Activated CD4-positive, alpha-beta memory T cell treated with anti-CD3 and anti-CD28 coated beads, Interleukin-2, amount 10 ng/mL, durations not matched to agents 7 days and 5 days (primary cell): ENCODE measurements at places on chromosomes 11 and 22. TPM values are rescaled to one million over a fixed set of nuclear protein-coding genes. Genes with fewer than 3 reads are reported as not detected.

- no peak for DNase-seq
Observed at GRCh38 chr22:19204640-19205039, 26.1 kb upstream of the SLC25A1 start.

- no peak for DNase-seq
Observed at GRCh38 chr11:12273618-12273995, 103.8 kb upstream of the PARVA start.

GRCh38 chr22:19898831-19899567 lies 42.6 kb upstream of the COMT start:
- DNase-seq = no peak

GRCh38 chr11:120391292-120391691 lies 55.1 kb downstream of the ARHGEF12 start:
- DNase-seq = no peak

- DNase-seq = peak; percentile 29
Observed at GRCh38 chr11:60951904-60952741, at the start of gene SLC15A3. Gene SLC15A3, minus strand, starts transcription at chr11:60952176. Its CDS starts 625 bp downstream, at chr11:60951551.

DNA sequence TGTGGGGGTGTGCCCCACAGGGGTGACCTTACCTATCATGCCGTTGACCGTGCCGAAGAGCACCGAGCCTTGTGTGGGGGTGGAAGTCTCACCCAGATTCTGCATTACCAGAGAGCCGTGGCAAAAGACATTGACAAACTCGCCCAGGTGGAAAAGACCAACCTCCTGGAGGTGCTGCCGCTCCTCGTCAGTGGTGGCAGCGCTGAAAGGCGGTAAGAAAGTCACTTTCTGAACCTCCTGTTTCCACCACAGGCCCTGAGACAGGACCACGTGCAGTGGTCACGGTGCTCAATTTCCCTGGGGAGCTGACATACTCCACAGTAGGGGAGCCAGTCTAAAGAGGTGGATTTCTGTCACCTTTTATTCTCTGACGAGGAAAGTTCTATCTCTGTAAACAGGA lies 7.4 kb upstream of the VWCE start:
- DNase-seq = no peak

GRCh38 chr22:49699928-49700498 lies 127.7 kb downstream of the BRD1 start:
- no peak for DNase-seq

DNA sequence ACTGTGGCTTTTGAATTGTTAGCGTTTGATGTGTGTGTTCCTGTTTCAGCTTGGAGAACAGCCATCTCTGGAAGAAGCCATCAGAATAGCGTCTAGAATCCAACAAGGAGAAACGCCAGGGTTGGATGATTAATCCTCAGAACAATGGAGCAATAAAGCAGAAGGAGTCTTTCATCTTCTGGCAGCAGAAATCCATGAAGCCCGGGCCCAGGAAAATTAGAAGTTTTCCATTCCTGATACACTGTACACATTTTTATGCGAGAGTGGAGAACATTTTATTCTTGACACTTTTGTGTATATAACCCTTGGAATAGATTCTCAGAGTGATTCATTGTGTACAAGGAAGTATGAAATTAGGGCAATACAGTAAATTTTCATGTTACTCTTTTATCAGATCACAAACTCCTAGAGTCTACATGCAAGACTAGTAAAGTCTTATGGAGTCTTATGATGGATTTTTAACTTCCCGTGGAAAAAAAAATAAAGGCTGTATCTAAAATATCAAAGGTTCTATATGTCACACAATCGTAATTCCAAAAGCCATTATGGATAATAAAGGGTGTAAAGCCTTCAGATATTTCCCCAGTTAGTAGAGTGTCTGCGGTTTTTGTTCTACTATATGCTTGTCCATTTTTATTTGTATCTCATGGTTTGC lies 45.9 kb upstream of the WEE1 start:
- DNase-seq = no peak

DNA sequence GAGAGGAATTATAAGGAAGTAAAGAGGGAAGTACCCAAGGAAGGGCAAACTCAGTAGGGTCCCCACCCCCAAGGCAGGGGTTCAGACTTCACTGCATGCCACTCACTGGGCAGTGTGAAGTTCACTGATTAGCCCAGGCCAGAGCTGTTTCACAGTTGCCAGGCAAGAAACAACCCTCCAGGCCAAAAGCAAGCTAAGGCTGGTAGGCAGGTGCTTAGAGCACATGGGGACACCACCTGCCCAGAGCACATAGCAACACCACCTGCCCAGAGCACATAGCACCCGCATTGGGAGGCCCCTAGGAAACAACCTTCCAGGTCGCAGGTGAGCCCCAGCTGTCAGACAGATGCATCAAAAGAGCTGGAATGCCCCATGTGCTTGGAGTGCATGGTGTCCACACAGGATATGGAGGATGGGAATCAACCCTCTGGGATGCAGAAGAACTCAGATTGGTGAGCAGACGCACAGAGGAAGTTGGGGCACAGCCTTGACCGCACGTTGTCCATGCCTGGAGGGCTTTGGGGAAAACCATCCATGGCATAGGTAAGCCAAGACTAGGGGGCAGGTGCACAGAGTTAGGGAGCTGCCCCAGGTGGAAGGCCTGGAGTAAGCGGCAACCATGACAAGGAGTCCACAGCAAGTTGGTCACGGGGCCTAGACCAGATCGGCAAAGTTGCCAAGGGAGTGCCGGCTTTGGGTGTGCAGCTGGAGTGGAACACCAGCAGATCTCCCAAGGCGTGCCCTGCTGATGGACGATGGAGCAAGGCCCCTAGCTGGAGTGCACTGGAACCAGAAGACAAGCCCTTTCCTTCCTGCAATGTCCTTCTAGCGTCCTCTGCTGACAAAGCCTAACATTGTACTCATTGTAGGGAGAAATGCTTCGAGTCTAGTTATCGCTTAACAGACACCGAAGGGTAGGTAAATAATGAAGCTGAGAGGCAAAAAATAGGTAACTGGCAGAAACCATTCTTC lies 7.8 kb upstream of the TMEM216 start:
- no peak for DNase-seq

DNA sequence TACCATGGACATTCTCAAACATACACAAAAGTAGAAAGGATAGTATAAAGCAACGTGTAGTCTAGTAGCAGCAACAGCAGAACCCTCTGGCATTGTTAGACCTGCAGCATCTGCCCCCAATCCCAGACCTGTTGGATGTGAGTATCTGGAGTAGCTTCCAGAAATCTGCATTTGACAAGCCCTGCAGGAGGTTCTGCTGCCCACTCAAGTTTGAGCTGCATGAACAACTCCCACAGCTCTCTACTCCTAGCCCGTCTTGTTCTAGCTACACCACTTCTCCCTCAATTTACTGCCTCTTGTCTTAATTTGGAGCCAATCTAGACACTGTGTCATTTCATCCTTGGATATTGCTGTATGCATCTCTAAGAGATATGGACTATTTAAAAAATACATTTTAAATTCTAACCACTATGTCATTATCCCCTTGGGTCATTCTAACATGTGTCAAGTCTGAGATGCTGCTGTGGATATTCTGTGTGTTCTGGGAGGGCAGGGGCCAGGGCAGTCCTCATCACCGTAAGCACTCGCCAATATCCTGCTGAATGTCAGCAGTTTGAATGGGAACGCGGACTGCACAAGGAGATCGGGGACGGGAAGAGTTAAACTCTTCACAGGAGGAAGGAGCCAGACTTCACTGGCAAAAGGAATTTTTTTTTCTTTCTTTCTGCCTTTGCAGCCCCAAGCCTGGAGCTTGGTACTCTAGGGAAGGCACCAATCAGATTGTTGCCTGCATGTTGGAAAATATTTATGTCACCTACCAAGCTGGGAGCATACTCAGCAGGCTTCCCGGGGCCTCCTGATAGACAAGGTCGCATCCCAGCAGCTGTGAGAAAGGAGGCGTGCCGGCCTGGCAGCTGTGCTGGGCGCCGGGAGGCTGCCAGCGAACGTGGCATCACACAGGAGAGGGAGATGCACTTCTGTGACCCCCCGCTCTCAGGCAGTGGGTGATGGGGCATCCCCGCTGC lies 429.0 kb downstream of the MIAT start:
- DNase-seq = no peak

- DNase-seq = no peak
Observed at GRCh38 chr22:31333641-31334040, 12.5 kb downstream of the PATZ1 start.

- no peak for DNase-seq
Observed at GRCh38 chr22:46777609-46777970, 15.1 kb downstream of the TBC1D22A start.

- DNase-seq = peak; percentile 72
Observed at GRCh38 chr11:6693342-6694228, 10.4 kb upstream of the MRPL17 start.

Gene GCAT
- total RNA-seq = 14.1 TPM

Gene OR52I1
- total RNA-seq = not detected

Gene RBMXL2
- total RNA-seq = not detected

Gene TMX2
- 47.0 TPM for total RNA-seq

Gene OR2D2
- not detected for total RNA-seq

Gene NOX4
- total RNA-seq = not detected

Gene MMP8
- not detected for total RNA-seq
